ENCODE measurements at places on chromosomes 5 and 9.

GRCh38 chr5:174284873-174285272 is 239.4 kb downstream of the NSG2 start:
- DNase-seq, result no peak

DNA sequence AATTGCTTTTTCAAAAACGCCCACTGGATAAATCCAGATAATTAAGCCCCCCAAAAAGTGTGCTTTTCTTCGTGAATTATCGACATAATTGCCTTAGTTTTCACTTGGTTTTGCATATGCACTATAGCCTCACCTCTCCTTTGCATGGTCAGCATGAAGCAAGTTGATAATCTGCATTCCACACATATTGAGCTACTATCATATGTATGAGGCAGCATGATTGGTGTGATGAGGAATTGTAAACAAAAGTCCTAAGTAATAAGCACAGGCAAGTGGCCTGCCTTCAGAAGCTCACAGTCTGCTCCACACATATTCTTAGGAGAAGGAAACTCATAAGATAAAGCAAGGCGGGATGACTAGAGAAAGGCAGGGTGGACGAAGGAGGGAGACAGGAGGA is 33.8 kb downstream of the MED10 start:
- no peak for DNase-seq

- DNase-seq, result no peak
Measured at GRCh38 chr5:172911976-172912375, 47.2 kb upstream of the RPL26L1 start.

DNA sequence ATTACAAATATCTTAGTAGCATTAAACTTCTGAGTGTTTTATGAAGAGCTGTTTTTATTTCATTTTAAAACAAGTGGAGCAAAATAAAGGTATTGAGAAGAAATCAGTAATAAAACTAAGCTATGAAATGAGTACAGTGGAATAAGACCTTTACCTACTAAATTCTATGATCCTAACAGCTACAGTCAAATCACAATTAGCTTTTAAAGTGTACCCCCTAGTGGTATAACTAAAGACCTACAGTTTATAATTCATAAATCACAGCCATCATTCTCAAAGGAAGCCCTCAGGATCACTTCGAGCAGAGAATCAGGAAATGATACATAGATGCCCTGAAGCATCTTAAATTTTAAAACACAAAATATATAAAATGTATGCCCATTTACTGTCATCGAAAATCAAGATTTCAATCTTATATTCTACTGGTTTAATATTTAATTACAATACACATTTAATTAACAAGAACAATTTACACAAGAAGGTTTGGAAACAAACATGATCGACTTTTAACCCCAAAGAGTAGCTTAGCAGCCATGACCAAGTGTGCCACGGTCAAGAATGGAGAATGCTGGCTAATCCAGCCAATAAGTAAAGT is 12.3 kb downstream of the CCNH start:
- DNase-seq, result peak; percentile 49

DNA sequence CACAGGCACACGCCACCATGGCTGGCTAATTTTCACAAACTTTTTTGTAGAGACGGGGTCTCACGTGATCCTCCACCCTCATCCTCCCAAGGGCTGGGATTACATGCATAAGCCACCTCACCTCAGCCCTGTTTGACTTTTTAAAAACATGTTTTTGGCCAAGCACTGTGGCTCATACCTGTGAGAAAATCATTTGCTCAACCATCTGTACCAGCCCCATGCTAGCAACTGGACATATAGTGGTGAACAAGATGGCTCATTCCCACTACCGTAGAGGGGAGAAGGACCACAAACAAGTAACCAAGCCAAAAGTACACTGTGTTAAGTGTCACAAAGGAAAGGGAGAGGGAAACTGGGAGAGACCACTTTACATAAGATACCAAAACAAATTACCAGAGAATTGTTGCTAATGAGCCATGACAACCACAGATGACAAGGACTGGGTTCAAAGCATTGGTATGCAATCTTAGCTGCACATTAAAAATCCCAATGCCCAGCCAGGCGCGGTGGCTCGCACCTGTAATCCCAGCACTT is 19.2 kb downstream of the PPP2CA start:
- no peak for DNase-seq

DNA sequence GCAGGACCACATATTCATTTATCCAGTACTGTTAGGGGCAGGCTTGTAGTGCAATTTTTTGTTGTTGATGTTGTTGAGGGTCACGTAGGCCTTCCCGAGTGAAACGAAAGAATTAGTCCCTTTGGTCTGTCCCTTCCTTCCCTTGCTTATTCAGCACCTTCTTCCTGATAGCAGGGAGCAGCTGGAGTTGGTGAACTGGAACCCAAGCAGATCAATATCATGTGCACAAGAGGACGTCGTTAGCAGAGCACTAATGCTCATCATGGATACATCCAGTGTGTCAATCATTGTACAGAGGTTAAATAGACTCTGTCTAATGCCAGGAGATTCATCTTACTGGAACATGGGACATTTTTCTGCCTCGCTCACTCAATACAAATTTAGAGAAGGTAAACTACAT is 33.0 kb upstream of the MAP1B start:
- DNase-seq, result no peak

GRCh38 chr5:124880903-124881697 is 134.7 kb upstream of the ZNF608 start:
- DNase-seq, result no peak

DNA sequence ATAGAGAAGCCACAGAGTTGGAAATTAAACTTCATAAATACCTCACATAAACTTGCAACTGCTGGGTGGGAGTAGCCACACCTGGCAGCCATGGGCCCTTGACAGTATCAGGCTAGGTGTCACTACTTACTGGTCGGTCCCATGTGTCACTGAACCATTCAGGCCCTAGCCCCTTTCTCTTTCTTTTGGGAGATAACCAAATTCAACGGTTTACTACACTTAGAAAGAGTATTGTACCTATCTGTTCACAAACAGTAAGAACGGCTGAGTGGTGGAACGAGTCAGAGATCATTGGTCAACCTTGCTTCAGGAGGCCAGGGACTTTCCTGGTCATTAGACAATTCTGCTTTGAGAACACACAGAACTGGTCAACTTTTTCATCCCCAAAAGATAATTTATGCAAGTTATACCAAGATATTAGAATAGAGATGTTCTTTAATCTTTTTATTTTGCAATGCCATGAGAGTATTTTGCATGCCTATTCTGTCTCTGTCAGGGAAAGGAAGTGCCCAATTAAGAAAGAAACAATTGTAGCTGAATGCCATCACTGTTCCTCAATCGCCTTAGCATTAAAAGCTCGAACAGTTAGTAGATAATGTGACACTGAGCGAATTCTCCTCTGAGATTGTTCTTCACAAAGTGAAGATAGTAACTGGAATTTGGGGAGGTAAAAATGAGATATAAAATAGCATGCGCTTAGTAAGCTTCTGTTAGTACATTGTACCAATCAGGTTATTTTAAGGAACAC is 50.9 kb downstream of the GOLPH3 start:
- DNase-seq, result no peak

DNA sequence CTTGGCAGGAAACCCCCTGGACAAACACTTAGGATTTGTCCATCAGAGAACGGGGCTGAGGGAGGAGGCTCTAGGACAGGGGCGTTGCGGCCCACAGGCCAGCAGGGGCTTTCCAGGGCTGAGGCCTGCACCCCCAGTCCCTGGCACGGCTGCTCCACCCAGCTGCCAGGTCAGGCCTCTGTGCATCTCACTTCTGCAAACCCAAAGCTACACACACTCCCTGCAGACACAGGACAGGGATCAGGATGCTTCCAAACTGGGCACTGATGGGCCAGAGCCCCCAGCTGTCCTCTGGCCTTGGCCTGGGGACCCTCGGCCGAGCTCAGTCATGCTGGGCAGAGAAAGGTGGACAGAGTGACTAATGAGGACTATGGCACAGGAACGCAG is 106.2 kb upstream of the SARDH start:
- DNase-seq, result no peak

- DNase-seq, result no peak
Measured at GRCh38 chr9:28882529-28882928, 1309.2 kb upstream of the C9orf72 start.

DNA sequence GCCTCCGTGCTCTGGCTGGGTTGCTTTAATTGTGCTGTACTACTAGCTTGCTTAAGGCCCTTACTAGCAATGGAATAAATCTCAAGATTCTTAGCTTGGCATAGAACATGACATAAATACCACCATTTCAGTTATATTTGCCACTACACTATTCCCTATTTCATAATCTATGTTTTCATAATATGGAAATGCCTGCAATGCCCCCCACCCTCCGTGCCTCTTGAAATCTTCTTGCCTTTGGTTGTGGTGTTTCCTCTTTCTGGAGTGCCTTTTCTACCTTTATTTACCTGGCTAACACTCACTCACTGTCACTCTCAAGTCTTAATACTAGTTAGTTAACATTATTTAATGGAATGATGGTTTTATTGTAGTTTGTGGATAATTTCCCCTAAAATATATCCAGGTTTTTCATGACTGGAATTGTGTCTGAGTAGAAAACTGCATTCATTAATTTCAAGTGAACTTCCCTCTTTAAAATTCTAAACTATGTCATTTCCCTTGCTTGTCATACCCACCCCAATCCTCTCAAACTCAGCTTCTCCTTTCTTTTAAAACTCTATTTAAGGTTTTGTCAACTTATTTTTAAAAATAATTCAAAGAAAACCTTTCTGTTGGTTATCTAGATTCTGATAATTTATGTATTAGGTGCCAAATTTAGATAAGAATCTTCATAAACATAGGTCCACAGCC is 521.7 kb upstream of the DAB2 start:
- DNase-seq, result no peak

DNA sequence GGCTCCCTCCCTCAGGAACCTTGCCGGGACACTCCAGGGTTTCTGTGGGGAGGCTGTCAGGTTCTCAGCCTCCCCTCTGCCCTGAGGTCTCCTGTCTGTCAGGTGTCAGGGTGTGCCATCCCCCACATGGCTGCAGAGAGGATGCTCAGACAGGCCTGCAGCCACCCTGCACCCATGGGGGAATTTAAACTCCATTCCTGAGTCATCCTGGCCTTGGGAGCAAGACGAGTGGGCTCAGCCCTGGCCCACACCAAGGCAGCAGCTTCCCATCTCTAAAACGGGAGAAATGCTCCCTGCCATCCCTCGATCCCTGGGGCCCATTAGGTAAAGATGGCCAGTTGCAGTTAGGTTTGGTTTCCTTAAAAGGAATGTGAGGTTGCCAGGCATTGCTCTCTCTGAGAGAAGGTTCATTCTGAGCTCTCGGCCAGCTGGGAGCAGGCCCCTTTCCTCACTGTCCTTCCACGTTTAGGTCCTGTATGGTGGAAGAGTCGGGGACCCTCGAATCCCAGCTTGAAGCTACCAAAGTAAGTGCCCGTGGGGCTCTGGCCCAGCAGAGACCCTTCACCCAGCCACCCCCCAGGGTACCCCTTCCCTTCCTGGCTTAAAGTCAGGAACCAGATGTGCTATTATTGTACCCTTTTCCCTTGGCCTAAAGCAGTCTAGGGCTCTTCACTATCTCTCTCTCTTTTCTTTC is 26.6 kb downstream of the DYNC2I2 start:
- DNase-seq, result no peak

Data from hematopoietic multipotent progenitor cell treated with erythropoietin and hydrocortisone succinate and interleukin-3 and kit ligand, for 8 days (in vitro differentiated cells).